ENCODE measurements at places on chromosomes 13 and 19. TPM values are rescaled to one million over a fixed set of nuclear protein-coding genes. Genes with fewer than 3 reads are reported as not detected.

Gene FAM83E
- 1.0 TPM for total RNA-seq

GRCh38 chr13:59603646-59604045, 560.1 kb downstream of the DIAPH3 start:
- DNase-seq, result no peak

- DNase-seq, result no peak
Measured at GRCh38 chr13:79287939-79288795, 117.9 kb downstream of the RBM26 start.

Gene COX6B2
- total RNA-seq, result not detected

DNA sequence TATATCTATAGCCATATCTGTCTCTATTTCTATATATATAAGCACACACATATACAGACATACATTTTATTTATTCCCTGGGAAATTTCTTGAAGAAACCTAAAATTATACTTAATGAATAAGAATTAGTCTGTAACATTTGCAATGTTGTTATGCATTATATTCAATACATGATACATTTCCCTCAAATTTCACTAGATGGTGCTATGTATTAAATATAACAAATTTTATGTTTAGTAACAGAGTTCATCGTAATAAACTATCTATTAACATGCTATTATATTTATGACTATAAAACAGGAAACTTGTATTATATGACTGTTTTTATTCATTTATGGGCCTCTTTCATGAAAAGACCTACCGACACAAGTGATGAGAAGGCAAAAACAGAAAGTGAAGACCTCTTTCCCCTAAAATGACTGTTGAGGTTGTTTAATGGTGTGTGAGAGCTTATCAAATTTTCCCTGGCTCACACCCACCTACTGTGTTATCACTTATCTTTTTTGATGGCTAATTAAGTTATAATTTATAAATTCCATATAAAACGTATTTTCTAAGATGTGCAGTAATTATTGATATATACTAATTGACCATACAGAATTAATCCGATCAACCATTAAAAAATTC, 881.9 kb downstream of the SLITRK6 start:
- peak; percentile 82 for DNase-seq

GRCh38 chr19:1725100-1726064, 27.9 kb upstream of the ONECUT3 start:
- DNase-seq, result no peak

- no peak for DNase-seq
Measured at GRCh38 chr13:47463726-47464125, 537.3 kb downstream of the SUCLA2 start.

DNA sequence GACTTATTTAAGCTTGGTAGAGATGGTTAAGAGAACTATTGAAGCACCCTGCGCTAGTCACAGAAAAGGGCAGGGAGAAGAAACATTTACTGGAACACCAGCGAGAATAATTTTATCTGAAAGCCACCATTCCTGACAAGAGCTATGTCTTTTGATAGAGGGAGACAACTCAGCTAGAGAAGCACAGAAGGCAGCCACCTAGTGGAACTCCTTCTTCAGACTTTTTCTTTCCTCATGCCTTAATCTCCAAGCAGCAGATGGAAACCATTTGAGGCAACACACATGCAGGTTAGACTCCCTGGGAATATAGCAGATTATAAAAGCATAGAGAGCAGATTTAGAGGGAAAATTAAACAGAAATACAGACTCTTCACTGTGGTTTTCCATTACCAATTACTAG, 813.4 kb downstream of the SLITRK6 start:
- no peak for DNase-seq

DNA sequence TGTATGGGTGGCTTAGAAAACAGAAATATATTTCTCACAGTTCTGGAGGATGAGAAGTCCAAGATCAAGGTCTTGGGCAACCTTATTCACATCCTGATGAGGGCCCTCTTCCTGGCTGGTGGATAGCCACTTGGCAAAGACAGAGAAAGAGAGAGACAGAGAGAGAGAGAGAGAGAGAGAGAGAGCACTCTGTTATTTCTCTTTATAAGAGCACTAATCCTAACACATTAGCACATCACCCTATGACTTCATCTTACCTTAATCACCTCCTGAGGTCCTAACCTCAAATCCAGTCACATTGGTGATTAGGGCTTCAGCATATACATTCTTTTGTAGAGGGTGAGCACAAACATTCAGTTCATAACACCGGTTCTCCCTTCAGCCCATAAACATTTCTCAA, 430.3 kb downstream of the EFNB2 start:
- DNase-seq, result no peak

Gene ACTMAP
- total RNA-seq, result 3.1 TPM

DNA sequence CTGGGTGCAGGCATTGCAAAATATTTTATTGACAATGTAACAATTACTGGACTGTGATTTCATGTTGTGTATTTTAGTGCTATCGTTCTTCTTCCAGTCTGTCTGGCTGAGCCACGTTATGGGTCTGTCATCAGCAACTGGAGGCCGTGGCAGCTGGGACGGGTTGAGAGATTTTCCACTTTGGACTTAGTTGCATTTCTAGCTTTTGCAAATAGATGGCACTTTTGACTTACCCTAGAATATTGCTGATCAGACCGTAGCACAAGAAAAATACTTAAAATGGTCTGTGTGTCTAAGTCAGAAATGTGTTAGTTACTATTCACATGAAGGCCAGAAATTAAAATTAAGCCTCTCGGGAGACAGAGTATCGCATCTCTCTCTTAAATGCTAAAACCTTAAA, 211.1 kb downstream of the TEX29 start:
- DNase-seq, result no peak

Gene LRRC8E
- not detected for total RNA-seq

GRCh38 chr19:54109651-54110050, 5.8 kb downstream of the TFPT start:
- no peak for DNase-seq

- no peak for DNase-seq
Measured at GRCh38 chr13:73372666-73373627, 314.1 kb downstream of the KLF5 start.

Gene ELOF1
- total RNA-seq, result 84.1 TPM

DNA sequence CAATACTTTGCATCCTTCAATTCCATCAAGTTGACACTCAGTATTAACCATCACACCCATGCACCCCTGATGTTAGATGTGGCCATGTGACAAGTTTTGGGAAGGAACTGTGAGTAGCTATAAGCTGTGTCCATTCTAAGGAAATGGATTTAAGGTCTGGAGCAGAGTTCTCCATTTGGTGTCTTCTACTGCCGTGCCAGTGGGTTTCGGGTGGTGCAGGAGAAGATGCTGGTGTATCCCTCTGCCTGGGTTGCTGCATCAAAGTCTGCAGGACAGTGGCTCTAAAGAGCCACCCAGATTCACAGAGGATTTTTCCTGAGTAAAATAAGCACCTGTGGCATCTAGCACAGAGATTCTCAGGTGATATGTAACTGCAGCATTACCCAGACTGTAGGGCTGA, 105.7 kb upstream of the IRS2 start:
- no peak for DNase-seq
